NCI-H1417 treated with DMSO at 0.1 percent for 48 hours (cell line): ENCODE measurements at places on chromosomes 3 and 15.

GRCh38 chr15:37031198-37031597 lies 69.2 kb downstream of the MEIS2 start:
- no peak for DNase-seq

DNA sequence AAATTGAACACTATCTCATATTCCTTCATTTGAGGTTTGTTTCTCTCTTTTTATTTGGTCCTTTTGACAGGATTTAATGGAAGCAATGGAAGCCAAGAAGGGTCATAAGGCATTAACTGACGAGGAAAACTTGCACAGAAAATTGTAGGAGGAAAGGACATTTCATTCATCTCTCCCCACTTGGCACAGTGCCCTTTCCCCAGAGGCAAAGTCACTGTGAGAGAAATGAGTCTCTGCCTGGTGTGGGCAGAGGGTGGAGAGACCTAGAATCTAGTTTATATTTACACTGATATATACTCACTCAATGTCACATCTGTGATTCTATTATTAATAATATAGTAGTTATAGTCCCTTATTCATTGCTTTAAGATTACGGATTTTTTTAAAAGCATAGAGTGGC lies 324.6 kb upstream of the IL12A start:
- no peak for DNase-seq

DNA sequence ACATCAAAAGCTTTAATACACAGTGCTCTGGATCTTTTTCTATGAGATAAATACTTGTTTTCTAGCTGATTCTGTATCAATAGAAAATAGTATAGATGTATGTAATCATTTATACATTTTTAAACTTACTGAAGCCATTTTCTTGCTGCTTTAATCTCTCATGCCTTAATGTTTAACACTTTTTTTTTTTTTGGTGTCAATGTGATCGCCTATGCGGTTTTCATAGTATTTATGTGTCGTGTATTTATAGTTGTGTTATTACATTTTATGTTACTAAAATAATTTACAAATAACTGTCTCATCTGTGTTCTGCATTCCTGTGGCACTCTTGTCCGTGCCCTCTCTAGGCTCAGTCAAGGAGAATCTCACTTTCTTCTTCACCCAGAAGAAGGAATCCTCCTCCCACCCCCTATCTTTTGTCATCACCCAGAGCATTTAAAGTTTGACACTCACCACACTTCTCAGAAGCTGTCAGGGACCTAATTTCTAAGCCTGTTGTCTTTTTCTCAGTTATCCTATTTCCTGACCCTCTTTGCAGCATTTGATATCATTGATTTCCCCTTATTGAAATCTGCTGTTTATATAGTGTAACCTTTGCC lies 21.4 kb upstream of the GPR171 start:
- no peak for DNase-seq

GRCh38 chr15:89814112-89814742 lies 425 bp downstream of the ANPEP start:
- no peak for DNase-seq

- DNase-seq: no peak
Measured at GRCh38 chr15:47366884-47367283, 350.4 kb upstream of the SEMA6D start.

- peak; percentile 20 for DNase-seq
Measured at GRCh38 chr15:64430000-64430735, 30.2 kb upstream of the ZNF609 start.

DNA sequence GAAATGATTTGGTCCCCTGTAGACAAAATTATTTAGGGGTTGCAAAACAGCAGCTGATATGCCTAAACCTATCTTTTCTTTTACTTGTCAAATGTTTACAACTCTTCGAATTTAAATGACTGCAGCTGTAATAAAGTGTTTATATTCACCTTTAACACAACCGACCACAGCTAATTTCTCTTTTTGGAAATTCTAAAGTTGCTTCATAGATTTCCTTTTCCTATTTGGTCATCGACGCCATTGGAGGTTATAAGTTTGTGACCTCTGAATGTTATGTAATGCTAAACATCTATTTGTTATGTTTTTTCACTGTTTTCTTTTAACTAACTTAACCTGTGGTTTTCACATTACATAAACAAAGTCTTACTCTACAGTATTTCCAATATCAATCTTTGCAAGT lies 1094.9 kb upstream of the EPHA6 start:
- no peak for DNase-seq

- DNase-seq: no peak
Measured at GRCh38 chr3:134904776-134905646, 110.0 kb downstream of the EPHB1 start.
